ENCODE measurements at places on chromosomes 2 and 18.

GRCh38 chr2:229660391-229660790, 54.0 kb downstream of the DNER start:
- DNase-seq = no peak

- DNase-seq = no peak
Measured at GRCh38 chr2:196949116-196949515, 22.6 kb upstream of the PGAP1 start.

DNA sequence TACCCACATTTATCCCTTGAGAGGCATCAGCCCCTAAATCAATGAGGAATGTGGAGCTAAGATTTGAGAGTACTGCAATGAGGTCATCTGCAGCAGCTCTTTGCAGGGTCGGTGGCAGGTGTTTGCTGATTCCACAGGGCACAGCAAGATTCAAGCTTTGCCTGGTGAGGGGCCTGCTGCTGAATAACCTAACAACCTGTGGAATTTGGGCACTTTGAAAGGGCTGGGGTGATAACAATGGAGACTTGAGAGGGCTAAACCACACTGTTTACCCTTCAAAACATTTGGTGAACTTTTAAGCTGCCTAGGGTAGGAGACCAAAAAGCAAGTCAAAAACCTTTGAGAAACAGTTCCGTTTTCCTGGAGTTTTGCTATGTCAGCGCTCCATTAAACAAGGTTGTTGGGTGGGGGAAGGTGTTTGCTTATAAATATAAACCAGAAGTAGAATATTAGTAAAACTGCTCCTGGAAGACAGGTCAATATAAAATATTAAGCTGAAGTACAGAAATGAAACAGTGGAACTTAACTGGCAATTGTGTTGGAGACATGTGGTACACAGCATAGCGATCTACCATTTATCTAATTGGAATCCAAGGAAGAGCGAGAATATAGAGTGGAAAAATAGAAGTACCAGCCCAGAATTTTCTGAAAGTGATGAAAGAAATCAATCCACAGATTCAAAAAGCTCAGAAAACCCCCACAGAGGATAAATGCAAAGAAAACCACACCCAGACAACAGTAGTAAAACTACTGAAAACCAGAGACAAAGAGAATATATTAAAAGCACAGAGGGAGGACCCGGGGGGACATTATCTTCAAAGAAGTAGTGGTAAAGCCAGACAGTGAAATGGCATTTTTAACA, 15.7 kb downstream of the COPS8 start:
- no peak for DNase-seq

- DNase-seq = no peak
Measured at GRCh38 chr2:187294043-187294442, 154.0 kb downstream of the CALCRL start.

GRCh38 chr18:30860741-30861140, 181.8 kb downstream of the DSC3 start:
- DNase-seq = no peak

GRCh38 chr18:39795350-39795749, 2159.7 kb upstream of the PIK3C3 start:
- no peak for DNase-seq
